Activated naive CD4-positive, alpha-beta T cell treated with Interleukin-2 at 50 U/mL for 16 hours (primary cell): ENCODE measurements at places on chromosomes 2 and 18.

DNA sequence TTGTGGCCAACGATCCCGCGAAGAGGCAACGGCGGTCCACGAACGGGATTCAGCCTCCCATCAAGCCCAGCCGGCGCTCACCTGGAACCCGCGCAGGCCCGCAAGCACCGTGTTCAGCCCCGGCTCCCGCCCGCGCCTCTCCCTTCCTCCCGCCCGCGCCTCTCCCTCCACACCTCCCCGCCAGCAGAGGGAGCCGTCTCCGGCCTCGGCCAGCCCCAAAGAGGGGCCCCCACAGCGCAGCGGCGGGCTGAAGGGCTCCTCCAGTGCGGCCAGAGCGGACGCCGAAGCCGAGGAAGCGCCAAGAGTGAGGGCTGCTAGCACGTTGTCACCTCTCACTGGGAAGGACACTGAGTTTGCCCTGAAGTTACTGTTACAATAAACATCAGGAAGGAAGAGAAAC is 55.3 kb upstream of the LAPTM4A start:
- DNase-seq: peak; percentile 2

DNA sequence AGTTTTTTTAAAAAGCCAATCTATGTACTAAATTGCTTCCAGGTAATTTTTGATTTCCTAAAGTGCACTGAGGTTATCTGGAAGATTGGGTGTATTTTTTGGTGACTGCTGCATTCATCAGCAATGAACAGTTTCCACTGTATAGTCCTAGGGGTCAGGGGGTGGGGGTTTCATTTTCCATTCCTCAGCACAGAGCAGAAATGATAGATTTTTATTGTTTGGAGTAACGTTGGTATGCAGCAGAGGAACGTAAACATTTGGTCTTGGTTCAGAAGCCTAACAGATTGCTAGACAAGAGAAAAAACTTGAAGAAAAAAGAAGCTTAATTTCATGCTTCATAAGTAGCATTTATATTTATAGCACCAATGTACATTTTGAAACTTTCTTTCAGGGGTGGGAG is 54.9 kb downstream of the ZCCHC2 start:
- no peak for DNase-seq

GRCh38 chr2:62547854-62548253 is 41.9 kb upstream of the TMEM17 start:
- no peak for DNase-seq

DNA sequence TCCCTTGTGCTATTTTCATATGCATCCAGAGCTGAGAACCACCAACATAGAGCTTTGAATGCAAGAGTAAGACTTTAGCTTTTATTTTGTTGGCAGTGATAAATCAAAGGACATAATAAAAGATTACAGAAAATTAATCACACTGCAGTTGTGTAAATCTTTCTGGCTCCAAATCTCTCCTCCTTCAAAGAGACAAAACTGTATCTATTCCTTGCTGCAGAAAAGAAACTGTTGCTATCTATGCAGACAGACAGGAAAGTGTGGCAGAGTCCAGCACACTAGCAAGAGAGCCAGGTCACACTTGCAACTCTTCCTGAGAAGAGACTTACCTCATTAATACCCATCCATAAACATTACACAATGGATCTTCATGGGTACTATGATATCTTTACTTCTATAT is 57.5 kb downstream of the DTNB start:
- no peak for DNase-seq

GRCh38 chr18:56235481-56236013 is 402.8 kb downstream of the TXNL1 start:
- no peak for DNase-seq

DNA sequence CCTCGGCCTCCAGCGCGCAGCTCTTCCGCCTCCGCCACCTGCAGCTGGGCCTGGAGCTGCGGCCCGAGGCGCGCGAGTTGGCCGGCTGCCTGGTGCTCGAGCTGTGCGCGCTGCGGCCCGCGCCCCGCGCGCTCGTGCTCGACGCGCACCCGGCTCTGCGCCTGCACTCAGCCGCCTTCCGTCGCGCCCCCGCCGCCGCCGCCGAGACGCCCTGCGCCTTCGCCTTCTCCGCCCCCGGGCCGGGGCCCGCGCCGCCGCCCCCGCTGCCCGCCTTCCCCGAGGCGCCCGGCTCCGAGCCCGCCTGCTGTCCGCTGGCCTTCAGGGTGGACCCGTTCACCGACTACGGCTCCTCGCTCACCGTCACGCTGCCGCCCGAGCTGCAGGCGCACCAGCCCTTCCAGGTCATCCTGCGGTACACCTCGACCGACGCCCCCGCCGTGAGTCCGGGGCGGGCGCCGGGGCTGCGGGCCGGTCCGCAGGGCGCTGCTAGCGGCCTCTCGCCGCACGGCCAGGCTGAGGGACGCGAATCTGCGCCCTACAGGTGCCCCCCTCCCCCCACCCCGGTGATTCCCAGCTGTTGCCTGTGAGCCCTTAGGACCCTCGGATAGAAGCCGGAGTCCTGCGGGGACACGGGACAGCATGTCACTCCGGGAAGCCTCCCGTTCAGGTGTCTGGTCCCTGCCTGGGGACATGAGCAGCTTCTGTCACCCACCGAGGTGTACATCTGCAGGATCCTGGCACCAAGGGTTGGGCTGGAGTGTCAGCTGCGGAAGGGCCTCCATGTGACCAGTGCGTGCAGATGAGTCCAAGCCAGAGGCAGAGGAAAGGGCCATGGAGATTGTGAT is 616 bp downstream of the RNPEPL1 start:
- peak; percentile 44 for DNase-seq

- no peak for DNase-seq
Measured at GRCh38 chr18:79326413-79327198, 69.1 kb upstream of the NFATC1 start.

- no peak for DNase-seq
Measured at GRCh38 chr2:75243219-75243618, 43.9 kb upstream of the TACR1 start.
